ENCODE measurements at places on chromosomes 6 and 20.

GRCh38 chr6:133955582-133956415 lies 2.8 kb downstream of the TBPL1 start:
- DNase-seq = no peak

DNA sequence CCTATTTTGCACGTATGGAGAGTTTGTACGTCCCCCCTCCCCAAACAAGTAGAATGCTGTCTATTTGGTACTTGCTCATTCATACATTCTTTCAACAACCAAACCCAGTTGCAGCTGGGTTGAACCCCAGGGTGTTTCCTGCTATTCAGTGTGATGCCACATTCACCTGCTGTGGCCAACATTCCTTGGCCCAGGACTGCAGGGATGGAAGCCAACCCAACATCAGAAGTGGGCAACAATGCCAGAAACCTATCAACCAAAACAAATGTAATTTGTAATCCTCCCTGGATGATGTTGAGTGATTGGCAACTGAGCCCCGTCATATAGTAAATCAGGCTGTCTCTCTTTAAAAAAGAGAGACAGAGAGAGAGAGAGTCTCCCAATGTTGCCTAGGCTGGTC lies 8.9 kb downstream of the NT5E start:
- no peak for DNase-seq

DNA sequence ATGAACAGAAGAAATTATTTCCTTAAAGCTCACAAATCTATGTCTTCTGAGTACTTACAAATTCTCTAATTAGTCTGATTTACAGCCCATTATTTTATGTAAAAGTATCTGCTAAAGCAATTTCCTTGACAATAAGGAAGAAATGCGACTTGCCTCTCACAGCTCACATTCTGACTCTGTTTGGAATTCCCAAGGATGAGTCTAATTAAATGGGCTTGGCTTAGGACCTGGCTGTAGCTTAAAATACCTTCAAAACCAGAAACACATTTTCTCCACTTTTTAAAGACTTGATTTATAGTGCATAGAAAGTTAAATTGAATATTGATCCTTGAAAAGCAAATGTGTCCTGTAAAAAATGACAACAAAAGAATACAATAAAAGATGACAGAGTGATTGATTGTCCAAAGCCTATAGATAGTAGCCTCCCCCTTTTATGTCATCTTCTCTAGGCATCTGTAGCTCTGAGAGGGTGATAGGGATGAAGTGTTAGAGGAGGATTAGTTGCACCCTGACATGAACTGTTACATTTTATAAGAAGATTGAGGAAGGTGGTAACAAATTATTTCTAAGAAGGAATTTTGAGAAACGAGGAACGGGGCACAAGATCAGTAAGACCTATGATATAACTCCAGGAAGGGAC lies 118.9 kb downstream of the MACROD2 start:
- DNase-seq = no peak

DNA sequence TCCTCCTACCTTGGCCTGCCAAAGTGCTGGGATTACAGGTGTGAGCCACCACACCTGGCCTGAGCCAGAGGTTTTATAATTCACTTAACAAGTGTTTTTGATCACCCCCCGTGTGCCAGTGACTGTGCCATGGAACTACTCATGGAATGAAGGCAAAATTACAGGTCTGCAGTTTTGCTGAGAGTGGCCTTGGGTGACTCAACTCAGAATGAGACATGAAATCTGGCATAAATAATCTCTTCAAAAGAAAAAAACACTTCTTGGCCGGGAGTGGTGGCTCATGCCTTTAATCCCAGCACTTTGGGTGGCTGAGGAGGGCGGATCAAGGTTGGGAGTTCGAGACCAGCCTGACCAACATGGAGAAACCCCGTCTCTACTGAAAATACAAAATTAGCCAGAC lies 166.9 kb upstream of the SALL4 start:
- DNase-seq = no peak

- DNase-seq = peak; percentile 20
Measured at GRCh38 chr6:149065658-149066556, 251.6 kb upstream of the TAB2 start.

GRCh38 chr6:37308069-37308815 lies 45.5 kb upstream of the RNF8 start:
- DNase-seq = no peak

- DNase-seq = no peak
Measured at GRCh38 chr20:48214601-48215000, 429.3 kb upstream of the SULF2 start.

GRCh38 chr6:137806914-137807682 lies 60.0 kb upstream of the TNFAIP3 start:
- no peak for DNase-seq

DNA sequence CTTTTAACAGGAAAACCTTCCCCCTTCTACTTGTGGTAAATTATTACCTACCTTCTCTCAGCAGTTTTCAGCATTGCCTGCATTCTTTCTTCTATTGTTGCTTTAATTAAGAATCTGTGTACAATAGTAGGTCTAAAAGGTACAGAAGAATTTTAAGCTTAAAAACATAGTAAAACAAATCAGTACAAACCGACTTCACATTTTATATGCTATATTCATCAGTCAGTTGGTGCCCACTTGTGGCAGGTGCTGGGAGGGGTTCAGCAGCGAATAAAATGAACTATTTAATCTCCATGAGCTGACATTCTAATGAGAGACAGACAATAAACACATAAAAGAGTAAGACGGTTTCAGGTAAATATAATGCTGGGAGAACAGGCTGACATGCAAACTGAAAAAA lies 73.4 kb upstream of the FBXO30 start:
- DNase-seq = peak; percentile 13

GRCh38 chr6:139699335-139699734 lies 324.9 kb upstream of the CITED2 start:
- no peak for DNase-seq

DNA sequence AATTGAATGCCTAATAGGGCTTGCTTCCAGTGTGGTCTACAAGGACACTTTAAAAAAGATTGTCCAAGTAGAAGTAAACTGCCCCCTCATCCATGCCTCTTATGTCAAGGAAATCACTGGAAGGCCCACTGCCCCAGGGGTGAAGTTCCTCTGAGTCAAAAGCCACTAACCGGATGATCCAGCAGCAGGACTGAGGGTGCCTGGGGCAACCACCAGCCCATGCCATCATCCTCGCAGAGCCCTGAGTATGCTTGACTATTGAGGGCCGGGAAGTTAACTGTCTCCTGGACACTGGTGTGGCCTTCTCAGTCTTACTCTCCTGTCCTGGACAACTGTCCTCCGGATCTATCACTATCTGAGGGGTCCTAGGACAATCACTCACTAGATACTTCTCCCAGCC lies 411.5 kb downstream of the TENT5A start:
- DNase-seq = no peak

GRCh38 chr6:108732091-108732870 lies 115.9 kb upstream of the ARMC2 start:
- DNase-seq = no peak

GRCh38 chr6:121086876-121087275 lies 247.4 kb downstream of the TBC1D32 start:
- DNase-seq = no peak

DNA sequence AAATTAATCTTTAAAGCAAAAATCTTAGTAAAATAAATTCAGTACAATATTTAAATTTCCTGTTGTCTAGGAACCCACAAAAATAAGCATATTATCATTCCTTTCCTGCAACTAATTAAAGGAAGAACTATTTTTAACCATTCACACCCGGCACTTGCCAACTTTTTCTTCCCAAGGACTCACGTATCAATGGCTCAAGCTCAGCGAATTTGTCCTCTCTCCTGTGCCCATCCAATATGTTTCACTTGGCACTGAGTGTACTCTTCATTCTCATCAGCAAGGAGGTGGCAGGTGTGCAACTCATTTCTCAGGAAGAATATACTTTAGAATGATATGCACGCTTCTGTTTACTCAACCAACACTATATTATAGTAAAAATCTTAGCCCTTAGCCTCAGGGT lies 419.4 kb downstream of the C6orf118 start:
- no peak for DNase-seq

DNA sequence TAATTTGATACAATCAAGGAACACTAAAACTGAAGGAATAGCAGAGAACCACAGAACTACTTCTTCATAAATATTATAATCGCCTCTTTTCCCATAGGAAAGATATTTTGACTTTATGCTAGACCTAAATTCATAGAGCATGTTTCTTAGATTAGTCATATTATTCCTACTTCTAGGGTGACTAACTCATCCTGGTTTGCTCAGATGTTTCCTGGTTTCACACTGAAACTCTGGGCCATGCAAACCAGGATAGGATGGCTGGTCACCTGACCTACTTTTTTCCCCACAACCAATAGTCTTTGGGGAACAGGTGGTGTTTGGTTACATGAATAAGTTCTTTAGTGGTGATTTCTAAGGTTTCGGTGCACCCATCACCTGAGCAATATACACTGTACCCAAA lies 42.8 kb downstream of the MMS22L start:
- DNase-seq = no peak

- no peak for DNase-seq
Measured at GRCh38 chr20:15155848-15156401, 818.5 kb upstream of the FLRT3 start.

GRCh38 chr6:40438246-40438887 lies 148.8 kb downstream of the LRFN2 start:
- DNase-seq = no peak

DNA sequence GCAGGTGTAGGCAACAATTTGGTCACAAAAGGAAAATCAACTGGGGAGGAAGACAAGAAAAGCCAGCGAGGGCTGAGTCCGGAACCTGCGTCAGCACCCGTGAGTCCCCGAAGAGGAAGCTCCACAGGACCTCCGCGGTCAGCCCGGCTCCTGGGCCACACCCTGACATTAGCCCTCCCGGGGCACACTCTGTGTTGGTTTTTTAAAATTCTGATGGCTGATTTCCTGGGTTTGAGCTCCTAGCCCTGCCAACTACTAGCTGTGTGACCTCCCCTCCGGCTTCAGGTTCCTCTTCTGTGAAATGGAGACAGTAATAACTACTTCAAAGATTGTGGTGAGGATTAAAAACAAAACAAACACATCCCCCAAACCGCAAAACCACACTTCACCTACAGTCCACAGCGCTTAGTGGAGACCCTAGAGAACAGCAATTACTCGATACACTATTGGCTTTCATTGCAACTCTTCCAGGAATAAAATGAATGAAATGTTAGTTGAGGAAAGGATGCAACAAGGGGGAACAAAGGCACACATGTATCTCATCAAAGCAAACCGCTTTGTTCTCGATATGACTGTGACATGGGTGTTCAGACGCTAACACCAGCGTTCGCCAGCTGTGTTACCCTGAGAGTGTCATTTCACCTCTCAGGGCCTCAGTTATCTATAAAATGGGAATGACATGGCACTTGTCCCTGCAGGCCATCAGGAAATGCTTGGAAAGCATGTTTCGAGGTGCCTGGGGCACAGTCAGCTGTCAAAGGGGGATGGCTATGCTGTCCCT lies 985 bp downstream of the ZBP1 start:
- DNase-seq = peak; percentile 62

DNA sequence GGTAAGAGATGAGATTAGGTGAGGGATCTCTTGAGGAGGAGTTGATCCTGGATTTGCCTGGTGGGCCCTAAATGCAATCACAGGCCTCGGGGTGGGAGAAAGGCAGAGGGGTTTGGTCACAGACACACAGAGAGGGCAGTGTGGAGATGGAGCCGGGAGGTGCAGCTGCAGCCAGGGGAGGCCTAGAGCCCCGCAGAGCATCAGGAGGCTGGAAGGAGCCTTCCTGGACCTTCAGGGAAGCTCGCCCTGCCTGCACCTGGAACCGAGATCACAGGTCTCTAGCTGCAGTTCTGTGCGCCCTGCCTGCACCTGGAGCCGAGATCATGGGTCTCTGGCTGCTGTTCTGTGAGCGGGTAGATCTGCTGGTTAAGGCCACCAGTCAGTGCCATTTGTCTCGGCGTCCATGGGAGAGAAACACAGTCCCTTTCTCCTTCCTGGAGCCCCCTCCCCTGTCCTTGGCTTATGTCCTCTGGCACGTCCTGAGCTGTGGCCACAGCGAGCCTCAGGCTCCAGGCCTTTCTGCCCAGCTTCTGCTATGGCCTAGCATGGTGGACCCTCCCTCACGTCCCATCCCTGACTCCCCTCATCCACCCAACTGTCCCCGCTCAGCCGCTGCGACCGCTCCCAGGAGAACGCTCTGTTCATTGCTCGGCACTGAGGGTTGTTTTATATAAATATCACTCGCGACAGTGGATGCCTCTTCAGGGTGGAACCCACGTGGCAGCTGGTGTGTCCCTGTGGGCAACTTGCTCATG lies 112.0 kb downstream of the DACT2 start:
- DNase-seq = no peak

DNA sequence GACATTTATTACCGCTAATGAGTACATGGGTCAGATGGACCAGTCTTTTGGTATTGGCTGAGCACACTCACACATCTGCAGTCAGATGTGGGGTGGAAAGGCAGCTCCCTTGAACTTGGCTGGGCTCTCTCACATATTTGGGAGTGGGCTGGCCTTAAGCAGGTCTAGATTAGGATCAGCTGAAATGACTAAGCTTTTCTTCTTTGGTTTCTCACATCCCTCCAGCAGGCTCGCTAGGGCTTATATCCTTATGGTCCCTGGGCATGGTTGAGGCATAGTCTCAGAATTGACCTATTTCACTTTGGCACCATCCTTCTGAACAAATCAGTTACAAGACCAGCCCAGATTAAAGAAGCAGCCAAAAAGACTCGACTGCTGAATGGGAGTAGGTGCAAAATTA lies 14.4 kb upstream of the PLCB1 start:
- no peak for DNase-seq

- no peak for DNase-seq
Measured at GRCh38 chr6:57432157-57432556, 114.7 kb downstream of the PRIM2 start.

DNA sequence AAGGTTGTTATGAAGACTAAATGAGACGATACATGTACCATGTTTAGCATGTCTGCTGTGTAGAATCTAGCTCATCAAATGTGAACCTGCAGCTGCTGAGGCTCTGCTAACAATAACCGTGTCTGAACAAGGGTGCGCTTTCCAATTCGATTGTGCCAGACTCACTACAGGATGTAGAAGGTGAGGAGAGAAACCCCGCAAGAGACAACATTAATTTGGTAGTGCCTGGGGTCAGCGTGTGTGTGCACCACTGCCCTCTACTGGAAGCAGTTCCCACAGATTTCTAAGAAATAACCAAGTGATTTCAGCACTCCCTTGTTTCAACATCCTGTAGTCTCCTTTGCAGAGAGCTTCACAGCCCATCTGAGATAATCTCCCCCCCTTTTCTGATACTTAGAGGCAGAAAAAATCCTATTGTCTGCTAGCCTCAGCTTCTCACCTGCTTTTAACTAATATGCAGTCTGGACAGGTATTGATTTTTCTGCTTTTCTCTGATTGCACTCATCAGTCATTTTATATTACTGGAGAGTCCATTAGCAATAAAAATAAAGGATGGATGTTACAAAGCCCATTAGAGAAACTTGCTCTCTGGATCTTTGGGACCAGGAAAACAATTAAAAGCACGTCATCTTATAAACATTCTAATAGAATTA lies 96.7 kb upstream of the BACH2 start:
- DNase-seq = peak; percentile 67

DNA sequence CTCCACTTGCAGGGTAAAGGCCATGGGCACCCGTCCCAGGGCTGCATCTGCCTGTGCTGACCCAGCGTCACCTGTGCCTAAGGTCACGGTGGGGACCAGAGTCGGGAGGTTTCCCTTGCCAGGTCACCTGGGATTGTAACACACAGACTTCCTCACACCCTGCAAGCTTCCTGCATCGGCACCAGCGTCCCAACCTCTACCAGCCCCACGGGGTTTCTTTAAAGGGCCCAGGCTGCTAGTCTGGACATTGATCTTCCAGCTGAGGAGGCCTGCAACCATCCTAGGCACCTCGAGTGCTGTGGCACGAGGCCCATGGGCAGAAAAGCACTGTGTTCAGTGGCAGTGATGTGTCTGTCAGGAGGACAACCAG lies 12.6 kb downstream of the ACSS1 start:
- DNase-seq = no peak

GRCh38 chr6:87723170-87724078 lies 21.4 kb upstream of the AKIRIN2 start:
- no peak for DNase-seq

Data from activated CD4-positive, alpha-beta T cell treated with anti-CD3 and anti-CD28 coated beads, Interleukin-2, amount 50 U/mL, for 1 hour (primary cell).